ENCODE measurements at places on chromosomes 4 and X.
A peak's percentile ranks its signal among the peaks of the same experiment; 100 is the strongest.

DNA sequence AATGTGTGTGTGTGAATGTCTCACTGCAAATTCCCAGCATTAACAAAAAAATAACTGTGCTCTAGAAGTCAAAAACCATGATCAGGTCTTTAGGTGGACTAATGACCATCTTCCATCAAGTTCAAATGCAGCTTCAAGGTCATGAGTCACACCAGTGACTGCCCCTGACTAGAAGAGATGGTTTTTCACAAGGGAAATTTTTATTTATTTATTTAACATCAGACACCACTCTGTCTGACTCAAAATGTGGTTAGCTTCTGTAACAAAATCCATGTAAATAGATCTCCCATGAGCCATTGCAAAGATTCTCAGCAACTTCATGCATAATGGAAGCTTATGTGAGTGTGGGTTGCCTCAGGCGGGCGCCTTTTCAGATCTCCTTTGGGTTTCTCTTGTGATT is 219.2 kb downstream of the KIT start:
- DNase-seq = no peak

DNA sequence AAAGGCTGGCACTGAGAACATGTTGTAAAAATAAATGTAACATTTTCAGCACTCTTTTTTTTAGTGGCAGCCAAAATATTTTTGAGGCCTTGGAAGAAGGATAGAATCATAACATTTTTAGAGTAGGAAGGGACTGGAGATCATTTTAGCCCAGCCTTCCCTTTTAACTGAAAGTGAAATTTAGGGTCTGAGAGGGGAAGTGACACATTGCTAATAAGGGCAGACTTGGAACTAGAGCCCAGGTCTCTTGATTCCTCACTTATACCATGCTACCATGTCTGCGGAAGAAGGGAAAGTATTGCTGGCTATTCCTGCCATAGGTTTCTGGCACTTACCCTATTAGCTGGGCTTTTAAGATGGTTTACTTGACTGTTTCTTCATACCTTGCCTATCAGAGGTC is 4.8 kb downstream of the WDR44 start:
- no peak for DNase-seq

DNA sequence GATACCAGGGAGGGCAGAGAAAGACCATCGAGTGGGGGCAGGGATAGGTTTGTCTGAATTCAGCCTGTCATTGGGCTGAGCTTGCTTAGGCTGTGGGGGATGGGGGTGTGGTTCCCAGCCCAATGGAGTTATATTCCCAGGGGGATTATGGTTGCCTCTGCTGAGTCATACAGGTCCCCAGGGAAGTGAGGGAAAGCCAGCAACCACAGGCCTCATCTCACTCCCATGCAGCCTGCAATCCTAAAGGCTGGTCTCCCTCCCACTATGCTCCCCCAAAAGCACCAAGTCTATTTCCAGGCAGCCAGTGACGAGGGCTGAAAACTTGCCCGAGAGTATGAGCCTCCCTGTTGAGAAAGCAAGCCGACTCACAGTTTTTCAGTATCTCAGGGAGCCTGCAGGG is 39.3 kb downstream of the AFM start:
- no peak for DNase-seq

DNA sequence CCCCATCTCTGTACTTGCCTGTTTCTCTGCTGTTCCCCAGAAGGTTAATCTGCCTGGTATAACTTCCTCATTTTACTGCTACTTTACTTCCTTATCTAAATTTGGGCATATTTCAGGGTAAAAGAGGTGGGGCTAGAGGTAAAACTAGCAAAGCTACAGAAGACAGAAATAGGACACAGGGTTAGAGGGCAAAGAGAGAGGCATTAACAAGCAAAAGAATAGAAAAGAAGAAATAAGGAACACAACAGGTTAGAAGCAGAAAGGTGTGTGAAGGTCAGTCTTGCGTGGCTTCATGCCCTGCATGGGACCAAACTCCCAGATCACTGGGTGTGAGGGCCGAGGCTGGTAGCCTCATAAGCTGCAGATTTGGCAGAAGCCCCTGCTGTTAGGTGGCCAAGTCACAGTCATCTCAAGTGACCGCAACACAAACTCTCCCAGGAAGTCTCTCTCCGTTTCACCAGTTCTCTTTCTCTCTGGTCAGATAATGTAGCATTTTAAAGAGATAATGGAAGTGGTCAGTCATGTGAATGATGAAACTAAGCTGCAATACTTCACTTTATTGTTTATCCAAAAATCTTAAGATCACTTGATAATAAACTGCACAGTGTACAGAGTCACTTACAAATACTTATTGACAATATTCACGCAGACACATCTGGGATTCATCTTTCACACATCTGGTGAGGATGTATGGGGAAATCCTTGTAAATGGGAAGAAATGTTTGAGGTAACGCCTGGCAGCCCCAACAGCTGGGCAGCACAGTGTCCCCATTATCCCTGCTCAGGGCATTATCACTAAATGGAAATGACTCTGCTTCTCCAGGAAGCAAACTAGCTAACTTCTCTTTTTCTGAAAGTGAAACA is 16.4 kb downstream of the TMEM154 start:
- no peak for DNase-seq

GRCh38 chrX:107537815-107538214 is 88.4 kb downstream of the FRMPD3 start:
- no peak for DNase-seq

GRCh38 chrX:16300831-16301230 is 133.6 kb downstream of the MAGEB17 start:
- no peak for DNase-seq

GRCh38 chr4:76216975-76217814 is 3.6 kb upstream of the SCARB2 start:
- DNase-seq = no peak

- DNase-seq = no peak
Measured at GRCh38 chrX:84219551-84219950, 31.6 kb upstream of the RPS6KA6 start.

DNA sequence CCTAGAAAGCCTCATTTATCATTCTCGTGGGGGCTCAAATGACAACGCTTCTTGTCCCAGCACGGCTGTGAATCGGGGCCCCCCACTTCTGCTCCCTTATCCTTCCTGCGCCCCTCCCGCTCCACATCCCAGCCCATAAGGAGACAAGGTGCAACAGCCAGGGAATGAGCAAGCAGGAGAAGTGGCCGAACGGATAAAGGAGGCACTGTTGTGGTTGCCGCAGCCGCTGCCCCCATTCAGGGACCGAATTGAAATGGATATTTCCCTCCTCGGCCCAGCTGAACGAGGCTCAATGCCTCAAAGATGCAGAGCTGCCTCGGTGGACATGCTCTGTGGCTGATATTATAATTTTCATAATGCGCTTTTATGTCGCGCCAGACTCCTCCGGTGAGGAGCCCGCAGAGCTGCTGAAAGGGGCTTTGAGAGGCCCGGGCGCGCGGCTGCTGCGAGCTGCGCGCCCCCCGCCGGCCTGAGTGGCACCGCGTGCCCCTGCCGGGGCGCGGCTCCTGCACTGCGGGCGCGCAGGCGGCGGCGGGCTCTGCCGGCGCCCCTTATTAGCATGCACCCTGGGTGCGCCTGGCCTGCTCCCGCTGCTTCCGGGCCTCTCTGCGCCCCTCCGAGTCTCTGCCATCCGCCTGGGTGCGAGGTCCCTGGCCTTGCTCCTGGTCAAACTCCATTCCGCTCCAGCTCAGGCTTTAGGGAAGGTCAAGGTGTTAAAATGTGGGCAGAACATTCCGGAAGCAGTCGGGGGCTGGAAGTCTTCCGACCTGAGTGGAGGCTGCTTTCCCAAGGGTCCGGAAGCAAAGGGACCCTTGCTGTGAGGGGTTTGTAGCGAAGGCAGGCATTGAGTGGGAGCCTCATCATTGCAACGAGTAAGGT is 68.2 kb upstream of the TMEM33 start:
- no peak for DNase-seq

GRCh38 chrX:42869659-42870476 is 91.9 kb upstream of the PPP1R2C start:
- no peak for DNase-seq

- peak; percentile 92 for DNase-seq
Measured at GRCh38 chrX:53433651-53434639, at the start of gene HSD17B10. Gene HSD17B10, minus strand, starts transcription at chrX:53434370. Its CDS starts 25 bp downstream, at chrX:53434345.

GRCh38 chr4:74206088-74206825 is 48.3 kb downstream of the MTHFD2L start:
- no peak for DNase-seq

- no peak for DNase-seq
Measured at GRCh38 chrX:21781525-21781924, 23.6 kb upstream of the SMPX start.

- no peak for DNase-seq
Measured at GRCh38 chr4:105858466-105859040, 36.7 kb upstream of the NPNT start.

DNA sequence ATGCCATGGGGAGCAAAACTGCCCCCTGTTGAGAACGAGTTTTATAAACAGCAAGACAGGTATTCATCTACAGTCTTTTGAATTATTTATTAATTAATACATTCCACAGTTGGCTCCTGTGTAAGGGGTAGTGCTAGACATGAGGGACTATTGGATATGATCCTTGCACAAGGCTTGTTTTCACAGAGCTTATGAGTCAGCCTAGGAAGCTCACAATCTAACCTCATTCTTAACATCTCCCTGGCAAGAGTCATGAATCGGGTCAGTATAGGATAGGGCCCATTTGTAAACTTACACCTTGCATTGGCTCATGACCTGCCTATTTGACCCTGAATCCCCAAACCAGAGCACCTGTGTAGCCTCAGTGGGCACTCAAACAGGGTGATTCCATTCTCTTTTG is 209.1 kb upstream of the HCCS start:
- no peak for DNase-seq

GRCh38 chrX:11386001-11386523 is 92.8 kb downstream of the AMELX start:
- DNase-seq = no peak

DNA sequence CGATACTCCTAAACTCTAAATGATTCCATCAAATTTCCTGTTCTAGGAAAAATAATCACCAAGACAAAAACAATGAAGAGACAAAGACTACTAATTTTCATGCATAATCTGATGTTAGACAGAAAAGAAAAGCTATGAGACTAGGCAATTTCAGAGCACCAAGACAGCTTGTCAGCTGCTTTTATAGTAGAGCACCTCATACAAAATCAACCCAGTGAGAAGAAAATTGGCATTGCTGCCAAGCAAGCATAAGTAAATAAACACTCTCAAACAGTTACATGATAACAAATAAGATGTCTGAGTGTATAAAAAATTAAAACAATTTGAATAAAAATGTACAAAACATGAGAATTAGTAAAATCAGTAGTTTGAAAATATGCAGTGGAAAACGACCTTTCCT is 1544.6 kb downstream of the C4orf33 start:
- no peak for DNase-seq

- DNase-seq = no peak
Measured at GRCh38 chr4:45931154-45931553, 192.7 kb downstream of the GABRG1 start.

DNA sequence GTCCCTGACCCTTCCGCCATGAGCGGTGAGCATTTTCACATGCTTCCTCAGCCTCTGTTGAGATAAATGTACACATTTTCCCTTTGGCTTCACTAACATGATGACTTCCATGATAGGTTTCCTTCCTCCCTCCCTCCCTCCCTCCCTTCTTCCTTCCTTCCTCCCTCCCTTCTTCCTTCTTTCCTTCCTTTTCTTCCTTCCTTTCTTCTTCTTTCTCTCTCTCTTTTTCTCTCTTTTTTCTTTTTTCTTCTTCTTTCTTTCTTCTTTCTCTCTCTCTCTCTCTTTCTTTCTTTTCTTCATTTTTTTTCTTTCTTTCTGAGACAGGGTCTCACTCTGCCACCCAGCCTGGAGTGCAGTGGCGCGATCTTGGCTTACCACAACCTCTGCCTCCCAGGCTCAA is 8.9 kb downstream of the HGFAC start:
- no peak for DNase-seq

- no peak for DNase-seq
Measured at GRCh38 chr4:8307121-8307520, 37.6 kb downstream of the HTRA3 start.

- peak; percentile 11 for DNase-seq
Measured at GRCh38 chr4:107037199-107037584, 1.1 kb upstream of the DKK2 start.

- no peak for DNase-seq
Measured at GRCh38 chr4:44670506-44671199, 7.6 kb upstream of the GUF1 start.

DNA sequence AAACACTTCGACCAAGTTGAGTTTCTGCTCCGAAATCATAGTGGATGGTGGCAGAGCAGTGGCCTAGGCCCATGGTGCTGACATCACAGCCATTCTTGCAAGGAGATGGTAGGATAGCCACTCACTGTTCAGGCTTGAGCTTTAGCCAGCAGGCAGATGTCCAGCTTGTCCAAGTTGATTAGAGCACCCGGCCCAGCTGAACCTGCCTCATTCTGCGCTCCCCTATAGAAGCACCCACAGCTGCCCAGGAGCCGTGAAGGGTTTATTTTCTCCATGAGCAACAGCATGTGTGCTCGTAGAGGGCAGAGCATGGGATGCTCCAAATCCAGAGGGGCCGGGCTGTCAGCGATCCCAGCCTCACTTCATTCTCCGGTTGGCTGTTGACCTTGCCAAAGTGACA is 16.2 kb downstream of the PIGG start:
- DNase-seq = no peak

DNA sequence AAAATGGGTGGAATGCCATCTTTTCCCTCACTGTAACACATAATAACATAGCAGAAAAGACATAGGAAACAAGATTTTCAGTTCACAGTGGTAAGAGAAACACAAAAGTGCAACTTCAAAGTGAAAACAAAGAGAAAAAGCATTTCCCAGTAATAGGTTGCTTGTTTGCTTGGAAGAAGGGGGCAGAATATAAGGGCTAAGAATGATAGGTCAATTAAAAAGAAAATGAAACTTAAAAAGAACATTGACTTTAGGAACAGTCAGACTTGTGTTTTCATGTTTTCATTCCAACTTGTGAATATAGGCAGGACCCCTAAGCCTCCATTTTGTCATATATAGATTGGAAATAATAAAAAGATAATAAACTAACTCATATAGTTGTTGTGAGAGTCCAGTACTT is 168.2 kb upstream of the PPP3CA start:
- no peak for DNase-seq

- no peak for DNase-seq
Measured at GRCh38 chr4:146661367-146661766, 22.7 kb downstream of the POU4F2 start.

- no peak for DNase-seq
Measured at GRCh38 chr4:36180206-36180605, 64.1 kb downstream of the ARAP2 start.

- no peak for DNase-seq
Measured at GRCh38 chrX:140723121-140723715, 13.7 kb downstream of the LINC00632 start.

- no peak for DNase-seq
Measured at GRCh38 chr4:105630670-105631655, 77.5 kb downstream of the INTS12 start.

- no peak for DNase-seq
Measured at GRCh38 chr4:150714462-150715438, 132.8 kb downstream of the MAB21L2 start.

DNA sequence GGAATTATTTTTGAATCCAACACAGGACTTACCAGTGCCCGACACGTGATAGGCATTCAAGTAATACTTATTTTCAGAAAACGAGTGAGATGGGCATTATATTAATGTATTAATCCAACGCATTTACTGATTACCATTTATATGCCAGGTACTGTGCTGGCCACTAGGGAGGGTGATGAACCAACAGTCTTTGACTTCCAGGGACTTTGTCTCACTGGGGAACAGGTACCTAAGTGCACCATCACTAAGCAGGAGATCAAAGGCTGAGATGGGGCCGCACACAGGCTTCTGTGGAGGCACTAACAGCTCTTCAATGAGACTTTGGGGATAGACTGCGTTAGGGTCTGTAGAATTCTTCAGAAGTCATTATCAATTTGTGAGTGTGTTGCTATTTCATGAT is 5.7 kb upstream of the TADA2B start:
- DNase-seq = no peak

GRCh38 chrX:77894921-77895886 is at the start of gene MAGT1:
Gene MAGT1, minus strand, starts transcription at chrX:77895435. Its CDS starts 25 bp downstream, at chrX:77895410.
- DNase-seq = peak; percentile 86
